ENCODE measurements at places on chromosomes 1 and 21.

DNA sequence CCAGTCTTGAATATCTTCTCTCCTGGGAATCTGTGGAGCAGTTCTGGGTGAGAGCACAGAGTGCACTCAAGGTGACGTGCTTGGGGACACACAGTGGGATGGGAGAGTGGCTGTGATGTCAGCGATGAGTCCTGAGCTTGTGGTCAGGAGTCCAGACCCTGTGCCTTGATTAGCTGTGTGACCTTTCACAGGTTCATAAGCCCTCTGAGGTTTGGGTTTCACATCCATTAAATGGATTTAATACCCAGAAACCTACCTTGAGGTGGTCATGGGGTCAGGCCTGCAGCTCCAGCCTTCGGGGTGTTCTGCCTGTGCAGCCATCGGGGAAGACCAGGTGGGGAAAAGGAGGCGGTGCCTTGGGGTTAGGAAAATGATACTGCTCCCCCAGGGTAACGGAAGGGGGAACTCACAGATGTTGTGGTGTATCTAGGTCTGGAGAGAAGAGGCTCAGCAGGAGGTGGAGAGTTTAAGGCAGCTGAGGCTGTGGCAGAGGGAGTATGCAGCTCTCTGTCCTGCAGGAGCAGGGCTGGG is 38.5 kb upstream of the ETV3 start:
- DNase-seq: no peak

DNA sequence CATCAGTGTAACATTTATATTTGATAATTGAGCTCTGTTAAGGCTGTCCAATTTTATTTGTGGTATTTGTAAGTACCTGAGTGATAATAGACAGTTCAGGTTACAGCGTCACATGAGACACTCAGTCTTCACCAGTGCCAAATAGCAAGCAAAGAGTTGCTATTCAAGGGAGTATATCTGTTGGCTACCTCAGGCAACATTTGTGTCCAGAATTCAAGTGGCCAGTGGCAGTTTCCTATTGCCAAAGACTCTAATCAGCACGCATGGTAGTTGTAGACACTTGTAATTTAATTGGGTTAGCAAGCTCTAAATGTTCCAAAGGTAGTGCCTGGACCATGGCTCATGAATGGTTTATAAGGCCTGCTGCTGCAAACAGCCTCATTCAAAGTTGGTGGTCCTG is 1524.3 kb upstream of the B3GALT2 start:
- no peak for DNase-seq

DNA sequence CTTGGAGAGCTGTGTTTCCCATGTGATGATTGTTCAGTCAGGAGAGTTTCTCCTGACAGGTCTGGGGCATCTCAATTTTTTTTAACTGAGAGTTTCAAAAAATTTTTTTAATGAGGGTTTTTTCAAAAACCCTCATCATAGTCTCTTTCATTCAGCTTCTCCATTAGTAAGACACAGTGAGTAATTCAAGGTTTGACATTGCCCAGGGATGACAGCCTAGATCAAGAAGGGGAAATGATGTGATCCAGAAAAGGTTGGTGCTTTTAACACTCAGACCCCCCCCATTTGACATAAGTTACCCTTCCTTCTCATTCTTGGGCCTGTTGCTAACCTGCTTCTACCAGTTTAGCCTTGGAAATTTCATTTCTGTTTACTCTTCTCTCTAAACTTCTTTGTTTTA is 189.4 kb upstream of the HOOK1 start:
- DNase-seq: peak; percentile 77

GRCh38 chr1:223609066-223609465 is 56.4 kb downstream of the CAPN8 start:
- DNase-seq: no peak

DNA sequence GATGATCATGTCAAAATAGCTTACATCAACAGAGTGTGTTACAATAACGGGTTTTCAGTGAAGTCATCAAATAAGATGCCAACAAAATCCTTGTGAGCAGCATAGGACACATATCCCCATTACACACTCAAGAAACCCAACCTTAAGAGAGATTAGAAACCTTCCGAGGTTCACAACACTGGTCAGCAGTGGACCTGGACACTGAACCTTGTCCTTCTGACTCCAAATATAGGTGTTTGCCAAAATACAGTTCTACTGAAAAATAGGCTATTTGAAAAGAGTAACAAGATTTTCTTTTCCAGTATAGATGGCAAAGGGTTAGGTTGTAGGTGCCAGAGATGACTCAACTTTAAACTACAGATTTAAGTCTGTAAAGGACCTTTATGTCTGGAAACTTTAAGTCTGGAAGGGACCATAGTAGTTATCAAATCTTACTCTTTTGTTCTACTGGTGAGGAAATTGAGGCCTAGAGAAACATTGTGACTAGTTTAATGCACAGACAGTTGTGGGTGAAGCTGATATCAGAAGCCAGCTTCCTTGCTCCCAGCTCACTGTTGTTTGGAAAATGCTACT is 811 bp upstream of the REG4 start:
- DNase-seq: no peak
